IPS DF 6.9 (cell line): ENCODE measurements at places on chromosomes 2 and 18.

DNA sequence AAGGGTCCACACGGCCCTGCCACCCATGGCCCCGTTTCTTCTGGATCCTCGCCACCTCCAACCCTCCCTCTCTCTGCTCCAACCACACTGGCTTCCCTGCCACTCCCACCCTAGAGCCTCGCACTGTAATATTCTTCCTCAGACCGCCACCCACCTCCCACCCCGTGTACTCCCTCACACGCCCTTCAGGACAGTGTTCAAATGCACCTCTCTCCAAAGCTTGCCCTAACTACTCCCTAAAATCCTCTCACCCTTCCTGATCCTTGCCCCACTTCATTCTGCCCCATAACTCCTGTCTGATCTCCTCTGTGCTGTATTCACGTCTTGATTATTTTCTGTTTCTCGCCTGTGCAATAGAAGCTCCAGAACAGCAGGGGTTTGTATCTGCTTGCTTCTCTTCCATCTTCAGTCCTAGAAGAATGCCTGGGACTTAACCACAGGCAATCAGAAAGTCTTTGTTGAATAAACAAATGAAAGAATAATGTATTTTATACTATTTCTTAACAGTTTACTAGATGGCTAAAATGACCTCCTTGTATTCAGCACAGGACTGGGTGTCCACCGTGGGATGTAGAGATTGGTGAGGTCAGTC, 25.5 kb downstream of the EPB41L3 start:
- H3K27ac ChIP-seq = no peak overlapping the region
- H3K4me3 ChIP-seq = no peak overlapping the region
- H3K4me1 ChIP-seq = no peaks in the 10 kb centered on the region
- H3K27me3 ChIP-seq = no peaks in the 10 kb centered on the region
- no peak for DNase-seq
- no peaks in the 10 kb centered on the region for H3K36me3 ChIP-seq

DNA sequence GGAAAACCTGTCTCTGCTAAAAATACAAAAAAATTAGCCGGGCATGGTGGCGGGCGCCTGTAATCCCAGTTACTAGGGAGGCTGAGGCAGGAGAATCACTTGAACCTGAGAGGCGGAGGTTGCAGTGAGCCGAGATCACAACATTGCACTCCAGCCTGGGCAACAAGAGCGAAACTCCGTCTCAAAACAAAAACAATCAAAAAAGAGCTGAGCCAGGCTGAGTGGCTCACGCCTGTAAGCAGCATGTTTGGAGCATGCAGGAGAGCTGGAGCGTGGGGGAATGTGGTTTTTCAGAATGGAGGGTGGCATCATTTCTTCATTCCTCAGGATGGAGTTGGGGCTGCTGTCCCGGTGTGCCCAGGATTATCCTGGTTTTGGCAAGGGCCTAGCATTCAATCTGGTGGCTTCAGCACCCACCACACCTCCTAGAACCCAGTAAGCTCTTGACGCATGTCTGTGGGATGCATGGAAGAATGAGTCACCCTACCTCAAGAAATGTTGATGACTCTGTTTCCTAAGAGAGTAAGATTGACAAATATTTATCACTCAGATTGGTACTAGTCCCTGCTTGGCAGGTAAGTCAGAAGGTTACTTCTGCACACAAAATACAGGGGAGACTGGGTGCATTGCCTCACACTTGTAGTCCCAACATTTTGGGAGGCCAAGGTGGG, 90.2 kb upstream of the ODC1 start:
- no peak overlapping the region for H3K4me3 ChIP-seq
- H3K36me3 ChIP-seq = no peaks in the 10 kb centered on the region
- H3K27ac ChIP-seq = no peak overlapping the region
- no peak for DNase-seq

GRCh38 chr2:44333994-44334393, 27.3 kb downstream of the PREPL start:
- H3K27me3 ChIP-seq = no peaks in the 10 kb centered on the region
- H3K27ac ChIP-seq = no peak overlapping the region
- DNase-seq = no peak
- no peak overlapping the region for H3K4me3 ChIP-seq
- peaks cover 3% of the 10 kb centered on the region; the same call in 1 of the 2 replicates for H3K36me3 ChIP-seq
- no peaks in the 10 kb centered on the region for H3K4me1 ChIP-seq

- H3K4me1 ChIP-seq = peaks cover 1% of the 10 kb centered on the region; the same call in 1 of the 2 replicates
- no peaks in the 10 kb centered on the region for H3K27me3 ChIP-seq
- peak overlapping the region; percentile 78 for H3K27ac ChIP-seq
- H3K4me3 ChIP-seq = no peak overlapping the region
These were observed 145.5 kb downstream of the ZNF236 start for GRCh38 chr18:76967721-76968472.

- no peaks in the 10 kb centered on the region for H3K4me1 ChIP-seq
- no peak overlapping the region for H3K27ac ChIP-seq
- no peak overlapping the region for H3K4me3 ChIP-seq
- no peaks in the 10 kb centered on the region for H3K27me3 ChIP-seq
- DNase-seq = no peak
- no peaks in the 10 kb centered on the region for H3K36me3 ChIP-seq
These were observed 362.6 kb upstream of the SMIM21 start for GRCh38 chr18:75790111-75790510.

- H3K27ac ChIP-seq = no peak overlapping the region
- H3K27me3 ChIP-seq = no peaks in the 10 kb centered on the region
- H3K4me1 ChIP-seq = no peaks in the 10 kb centered on the region
- no peaks in the 10 kb centered on the region for H3K36me3 ChIP-seq
- H3K4me3 ChIP-seq = no peak overlapping the region
These were observed 9.5 kb downstream of the ACTG2 start for GRCh38 chr2:73902284-73902683.

GRCh38 chr2:194514281-194514680, 1142.7 kb upstream of the SLC39A10 start:
- no peak overlapping the region for H3K4me3 ChIP-seq
- H3K36me3 ChIP-seq = no peaks in the 10 kb centered on the region
- H3K4me1 ChIP-seq = no peaks in the 10 kb centered on the region
- no peaks in the 10 kb centered on the region for H3K27me3 ChIP-seq
- no peak overlapping the region for H3K27ac ChIP-seq
- no peak for DNase-seq

- no peak overlapping the region for H3K27ac ChIP-seq
- no peaks in the 10 kb centered on the region for H3K4me1 ChIP-seq
- H3K36me3 ChIP-seq = no peaks in the 10 kb centered on the region
- no peak for DNase-seq
These were observed 53.0 kb downstream of the ASXL2 start for GRCh38 chr2:25825238-25825637.

DNA sequence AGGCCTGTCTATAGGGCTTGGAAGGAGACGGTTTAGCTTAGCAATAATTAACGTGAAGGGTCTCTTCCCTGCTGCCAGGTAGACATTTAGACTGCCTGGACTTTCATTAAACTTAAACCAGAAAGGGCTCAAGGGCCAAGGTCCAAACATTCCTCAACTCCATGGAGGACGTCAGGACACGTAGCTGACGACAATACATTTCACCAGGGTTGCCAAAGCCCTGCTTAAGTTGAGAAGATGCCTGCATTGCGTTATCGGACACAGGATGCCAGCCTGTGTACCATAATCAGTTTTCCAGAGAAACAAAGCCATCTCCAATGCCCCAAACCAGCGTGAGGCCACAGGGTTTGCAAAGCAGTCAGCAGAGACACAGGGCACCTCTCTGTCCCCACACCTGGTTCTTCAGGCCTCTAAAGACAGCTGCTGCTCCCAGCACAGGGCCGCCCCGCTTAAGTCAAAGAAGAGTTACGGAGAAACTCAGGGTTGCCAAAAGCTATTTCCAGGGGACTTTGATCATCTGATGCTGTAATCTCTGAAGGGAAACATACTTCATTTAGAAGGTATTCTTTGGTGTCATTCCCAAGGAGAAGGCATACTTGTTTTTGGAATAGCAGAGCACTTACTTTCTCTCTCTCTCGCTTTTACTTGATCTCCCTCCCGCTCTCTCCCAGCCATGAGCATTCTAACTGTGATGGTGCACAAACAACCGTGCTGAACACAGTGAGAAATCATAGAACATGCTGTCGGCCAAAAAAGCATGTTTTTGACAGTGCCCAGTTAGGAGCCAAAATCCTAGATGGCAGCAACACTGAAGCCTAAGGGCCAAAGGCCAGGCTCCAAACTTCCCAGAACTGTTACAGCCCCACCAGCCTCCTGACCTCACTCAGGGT, 46.0 kb downstream of the TTC32 start:
- no peak overlapping the region for H3K4me3 ChIP-seq
- H3K27me3 ChIP-seq = no peaks in the 10 kb centered on the region
- H3K36me3 ChIP-seq = no peaks in the 10 kb centered on the region
- no peak for DNase-seq
- H3K27ac ChIP-seq = no peak overlapping the region

DNA sequence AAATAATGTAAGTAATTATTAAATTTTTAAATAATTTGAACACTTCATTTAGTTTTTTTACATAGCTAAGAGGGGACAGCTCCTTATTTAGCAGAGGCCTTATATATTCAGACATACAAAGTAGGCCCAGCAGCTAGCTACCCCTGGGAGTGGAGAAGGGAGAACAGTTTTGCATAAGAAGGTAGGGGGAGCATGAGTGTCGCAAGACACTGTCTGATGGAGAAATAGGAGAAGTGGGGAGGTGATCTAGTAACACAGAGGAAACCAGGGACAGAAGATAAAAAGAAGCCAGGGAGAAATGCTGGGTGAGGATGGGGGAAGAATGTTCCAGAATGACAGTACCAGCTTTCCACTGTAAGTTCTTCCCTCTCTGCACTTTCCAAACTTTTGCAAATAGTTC, 16.0 kb upstream of the RGPD4 start:
- H3K4me1 ChIP-seq = 0 out of 2 replicates have a peak, but pooled peaks cover 2% of the 10 kb centered on the region
- H3K4me3 ChIP-seq = no peak overlapping the region
- no peaks in the 10 kb centered on the region for H3K27me3 ChIP-seq

DNA sequence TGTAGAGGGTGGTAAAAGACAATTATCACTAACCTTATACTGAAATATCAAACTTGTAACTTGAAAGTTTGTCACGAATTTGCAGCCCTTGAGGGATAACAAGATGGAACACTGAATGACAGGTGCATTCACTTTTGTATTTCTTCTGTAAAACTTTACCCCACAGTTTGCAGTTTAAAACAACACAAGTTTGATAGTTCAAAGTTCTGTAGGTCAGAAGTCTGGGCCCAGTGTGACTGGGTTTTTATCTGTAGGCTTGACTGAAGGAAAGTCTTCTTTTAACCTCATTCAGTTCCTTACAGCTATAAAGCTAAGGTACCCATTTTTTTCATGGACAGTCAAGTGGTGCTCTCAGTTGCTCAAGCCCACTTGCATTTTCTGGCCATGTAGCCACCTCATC, 257.1 kb upstream of the NRXN1 start:
- H3K36me3 ChIP-seq = no peaks in the 10 kb centered on the region
- H3K4me3 ChIP-seq = no peak overlapping the region
- H3K27ac ChIP-seq = no peak overlapping the region
- H3K4me1 ChIP-seq = no peaks in the 10 kb centered on the region

GRCh38 chr18:26579941-26580618, 31.7 kb upstream of the KCTD1 start:
- H3K36me3 ChIP-seq = no peaks in the 10 kb centered on the region
- no peak overlapping the region for H3K4me3 ChIP-seq
- H3K4me1 ChIP-seq = peaks cover 3% of the 10 kb centered on the region; the same call in 1 of the 2 replicates
- no peak overlapping the region for H3K27ac ChIP-seq

DNA sequence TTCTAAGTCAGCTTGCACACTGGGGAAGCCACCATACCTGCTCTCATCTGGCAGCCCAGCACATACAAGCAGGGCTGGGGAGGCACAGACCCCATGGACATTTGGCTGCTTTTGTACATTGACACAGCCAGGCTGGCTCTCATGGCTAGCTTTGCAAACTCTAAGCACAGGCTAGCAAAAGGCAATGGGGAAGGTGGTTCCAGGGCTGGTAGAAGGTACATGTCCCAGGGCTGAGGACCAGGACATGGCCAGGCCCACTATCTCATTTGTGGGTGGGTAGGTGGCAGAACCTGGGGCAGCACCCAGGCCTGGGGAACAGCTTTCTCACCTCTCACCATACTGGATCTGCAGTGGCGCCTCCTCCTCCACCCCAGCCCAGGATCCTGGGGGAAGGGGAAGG, 90.9 kb downstream of the HS1BP3 start:
- no peaks in the 10 kb centered on the region for H3K27me3 ChIP-seq
- no peak overlapping the region for H3K4me3 ChIP-seq
- peaks cover 16% of the 10 kb centered on the region for H3K4me1 ChIP-seq
- no peaks in the 10 kb centered on the region; the same call in 1 of the 2 replicates for H3K36me3 ChIP-seq
- no peak overlapping the region for H3K27ac ChIP-seq
- DNase-seq = no peak

GRCh38 chr2:39606585-39606984, 59.1 kb upstream of the TMEM178A start:
- no peaks in the 10 kb centered on the region for H3K27me3 ChIP-seq
- 0 out of 2 replicates have a peak, but pooled peaks cover 1% of the 10 kb centered on the region for H3K4me1 ChIP-seq
- H3K36me3 ChIP-seq = no peaks in the 10 kb centered on the region
- H3K4me3 ChIP-seq = no peak overlapping the region
- no peak for DNase-seq

GRCh38 chr2:100016756-100017155, 125.6 kb downstream of the AFF3 start:
- no peak overlapping the region for H3K27ac ChIP-seq
- no peaks in the 10 kb centered on the region for H3K4me1 ChIP-seq
- no peaks in the 10 kb centered on the region for H3K27me3 ChIP-seq

GRCh38 chr2:219131327-219131726, 29.3 kb downstream of the NHEJ1 start:
- H3K27ac ChIP-seq = no peak overlapping the region
- H3K4me1 ChIP-seq = no peaks in the 10 kb centered on the region
- no peaks in the 10 kb centered on the region for H3K36me3 ChIP-seq
